Neural progenitor cell (in vitro differentiated cells): ENCODE measurements at places on chromosomes 12 and 14. TPM values are rescaled to one million over a fixed set of nuclear protein-coding genes. Genes with fewer than 3 reads are reported as not detected.

TSHR gene
- not detected in 2 replicates for total RNA-seq

SNAPC1 gene
- 17.5 and 27.8 TPM in 2 replicates for total RNA-seq

RHNO1 gene
- 95.5 and 140 TPM in 2 replicates for total RNA-seq

TMEM119 gene
- 0.97 and 2.0 TPM in 2 replicates for total RNA-seq

ZBTB42 gene
- total RNA-seq = 0.41 and 1.1 TPM in 2 replicates

SLC25A29 gene
- total RNA-seq = 103 and 330 TPM in 2 replicates

ZFYVE26 gene
- total RNA-seq = 18.3 and 22.3 TPM in 2 replicates

MANSC4 gene
- total RNA-seq = 0.12 TPM in 1 of 2 replicates, not detected in the other

BEGAIN gene
- 4.0 and 13.4 TPM in 2 replicates for total RNA-seq

CPNE8 gene
- 13.0 and 19.5 TPM in 2 replicates for total RNA-seq

SYNE3 gene
- total RNA-seq = 0.03 and 0.06 TPM in 2 replicates

FAM216A gene
- 54.1 and 87.5 TPM in 2 replicates for total RNA-seq

DCP1B gene
- 20.2 and 25.8 TPM in 2 replicates for total RNA-seq

CRACR2A gene
- total RNA-seq = 0.06 and 1.1 TPM in 2 replicates

ZNF891 gene
- 6.0 and 7.2 TPM in 2 replicates for total RNA-seq

MGP gene
- total RNA-seq = not detected in 2 replicates

CACNA1C gene
- 1.2 and 2.7 TPM in 2 replicates for total RNA-seq

GPR162 gene
- 10.0 and 27.6 TPM in 2 replicates for total RNA-seq
